ENCODE measurements at places on chromosomes 4 and X.

DNA sequence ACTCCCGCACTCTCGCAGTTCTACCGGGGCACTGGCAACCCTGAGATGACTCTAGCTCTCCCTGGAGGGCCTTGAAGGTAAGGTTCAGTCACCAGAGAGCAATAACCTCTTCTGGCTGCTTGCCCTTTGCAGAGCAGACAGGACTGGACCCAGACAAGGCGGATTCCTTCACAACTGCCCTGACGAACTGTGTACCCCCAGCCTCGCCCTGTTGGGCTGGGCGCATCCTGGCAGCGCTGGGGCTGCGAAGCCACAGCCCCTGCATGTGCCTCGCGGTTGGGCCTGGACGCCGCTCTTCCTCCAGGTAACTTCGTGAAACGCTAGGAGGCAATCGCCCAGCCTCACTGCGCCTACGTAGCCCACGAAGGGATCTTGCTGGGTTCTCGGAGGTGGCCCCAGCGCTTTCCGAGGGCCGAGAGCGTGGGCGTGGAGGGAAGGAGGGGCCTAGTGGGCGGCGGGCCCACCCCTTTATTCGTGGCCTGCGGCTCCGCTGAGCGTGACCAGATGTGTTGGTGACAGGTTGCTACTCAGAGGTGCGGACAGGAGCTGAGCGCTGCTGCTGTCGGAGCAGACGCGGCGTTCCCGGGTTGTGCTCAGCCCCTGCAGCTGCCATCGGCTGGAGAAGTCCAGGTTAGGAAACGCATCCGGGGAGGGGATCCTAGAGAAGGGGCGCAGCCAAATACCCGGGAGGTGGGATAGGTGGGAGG is 1.9 kb upstream of the MAMLD1 start:
- DNase-seq: no peak

DNA sequence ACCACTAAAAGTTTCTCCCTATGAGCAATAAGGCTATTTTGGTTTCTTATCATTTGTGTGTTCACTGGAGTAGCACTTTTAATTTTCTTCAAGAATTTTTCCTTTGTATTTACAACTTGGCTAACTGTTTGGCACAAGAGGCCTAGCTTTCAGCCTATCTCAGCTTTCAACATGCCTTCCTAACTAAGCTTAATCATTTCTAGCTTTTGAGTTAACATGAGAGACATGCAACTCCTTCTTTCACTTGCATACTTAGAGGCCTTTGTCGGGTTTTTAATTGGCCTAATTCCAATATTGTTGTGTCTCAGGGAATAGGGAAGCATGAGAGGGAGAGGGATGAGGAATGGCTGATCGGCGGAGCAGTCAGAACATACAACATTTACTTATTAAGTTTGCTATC is 349.8 kb downstream of the OPHN1 start:
- DNase-seq: no peak

- no peak for DNase-seq
Observed at GRCh38 chrX:13760426-13760825, 25.9 kb downstream of the OFD1 start.

GRCh38 chrX:13754765-13755164 is 20.2 kb downstream of the OFD1 start:
- no peak for DNase-seq

GRCh38 chr4:7581477-7581876 is 146.7 kb upstream of the PSAPL1 start:
- DNase-seq: no peak

DNA sequence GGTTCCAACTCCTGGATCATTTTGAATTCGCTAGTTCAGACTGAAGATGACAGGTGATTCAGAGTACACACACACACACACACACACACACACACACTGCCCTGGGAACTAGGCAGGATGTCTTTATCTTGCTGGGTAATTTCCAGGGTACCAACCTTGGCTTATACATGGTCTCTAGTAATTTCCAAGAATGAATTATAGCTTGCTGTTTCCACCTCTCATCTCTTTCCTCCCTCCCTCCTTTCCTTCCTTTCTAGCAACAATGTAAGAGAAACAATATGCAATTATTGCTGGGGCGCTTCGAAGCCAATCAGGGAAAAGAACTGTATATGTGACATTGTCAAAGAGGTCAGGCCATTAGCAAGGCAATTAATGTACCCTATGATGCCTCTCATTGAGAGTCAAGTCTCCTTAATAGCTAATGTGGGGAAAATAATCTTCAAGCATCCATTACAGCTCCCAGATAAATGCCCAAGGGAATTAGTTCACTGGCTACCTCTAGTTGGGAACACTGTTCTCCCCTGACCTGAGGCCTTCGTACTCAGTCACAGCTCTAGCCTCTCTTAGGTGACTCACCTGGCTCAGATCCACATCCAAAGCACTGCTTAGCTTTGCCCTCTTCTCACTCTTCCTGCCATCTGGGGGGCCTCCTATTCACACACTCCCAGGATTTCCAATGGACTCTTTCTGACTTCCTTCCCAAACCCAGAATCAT is 311.5 kb downstream of the PPP1R2C start:
- DNase-seq: no peak

GRCh38 chr4:153465140-153465539 is 1.0 kb upstream of the TMEM131L start:
- DNase-seq: no peak

DNA sequence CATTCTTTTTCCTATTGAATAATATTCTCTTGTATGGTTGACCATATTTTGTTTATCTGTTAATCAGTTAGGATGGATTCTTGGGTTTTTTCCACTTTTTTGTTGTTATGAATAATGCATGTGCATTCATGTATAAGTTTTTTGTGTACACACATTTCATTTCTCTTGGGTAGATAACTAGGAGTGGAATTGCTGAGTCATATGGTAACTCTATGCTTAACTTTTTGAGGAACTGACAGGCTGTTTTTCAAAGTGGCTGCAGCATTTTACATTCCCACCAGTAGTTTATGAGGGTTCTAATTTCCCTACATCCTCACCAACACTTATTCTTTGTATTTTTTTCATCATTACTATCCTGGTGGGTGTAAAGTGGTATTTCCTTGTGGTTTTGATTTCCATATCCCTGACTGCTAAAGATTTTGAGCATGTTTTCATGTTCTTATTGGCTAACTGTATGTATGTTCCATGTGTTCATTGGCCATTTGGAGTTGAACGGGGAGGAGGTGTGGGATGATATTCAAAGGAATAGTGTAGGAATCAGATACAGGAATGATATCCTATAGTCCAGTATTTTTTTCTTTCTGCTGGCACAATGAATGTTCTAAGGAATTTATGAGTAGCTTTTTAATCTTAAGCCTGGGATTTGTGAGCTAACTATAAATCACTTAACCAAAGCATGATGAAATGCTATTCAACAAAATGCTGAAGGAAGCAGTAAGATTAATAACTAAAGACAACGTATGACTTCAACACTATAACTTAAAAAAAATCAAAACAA is 114.3 kb downstream of the AMELX start:
- no peak for DNase-seq

- no peak for DNase-seq
Observed at GRCh38 chr4:78534286-78534955, 17.1 kb upstream of the ANXA3 start.
